Right atrium auricular region (tissue), 2 donors: ENCODE measurements at places on chromosomes 6 and 20. TPM values are rescaled to one million over a fixed set of nuclear protein-coding genes. Genes with fewer than 3 reads are reported as not detected.

GRCh38 chr20:51698252-51698651, 69.9 kb downstream of the ATP9A start:
- no peak overlapping the region for H3K27ac ChIP-seq
- no peaks in the 10 kb centered on the region for H3K4me1 ChIP-seq
- no peak for DNase-seq
- no peak overlapping the region for H3K4me3 ChIP-seq
- H3K36me3 ChIP-seq = peaks cover 7% of the 10 kb centered on the region
- H3K27me3 ChIP-seq = no peaks in the 10 kb centered on the region

DNA sequence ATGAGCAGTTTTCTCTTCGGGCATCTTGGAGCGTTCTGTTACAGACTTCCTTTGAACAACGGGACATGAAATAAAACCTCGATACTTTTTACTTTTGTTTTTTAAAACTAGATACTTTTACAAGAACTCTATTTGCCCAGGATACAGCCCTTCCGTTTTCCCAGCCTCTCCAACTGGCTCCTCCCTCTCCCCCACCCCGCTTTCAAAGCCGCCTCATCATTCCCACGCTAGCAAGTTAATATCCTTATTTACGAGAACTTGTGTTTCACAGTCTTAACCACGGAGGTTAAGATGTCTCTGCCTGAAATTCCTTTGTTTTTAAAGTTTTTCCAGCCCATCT, 241 bp upstream of the CFAP206 start:
- peaks cover 6% of the 10 kb centered on the region for H3K4me1 ChIP-seq
- peak overlapping the region; percentile 84 for H3K27ac ChIP-seq
- H3K4me3 ChIP-seq = peak overlapping the region; percentile 97
- no peak for DNase-seq
- no peaks in the 10 kb centered on the region for H3K36me3 ChIP-seq

DNA sequence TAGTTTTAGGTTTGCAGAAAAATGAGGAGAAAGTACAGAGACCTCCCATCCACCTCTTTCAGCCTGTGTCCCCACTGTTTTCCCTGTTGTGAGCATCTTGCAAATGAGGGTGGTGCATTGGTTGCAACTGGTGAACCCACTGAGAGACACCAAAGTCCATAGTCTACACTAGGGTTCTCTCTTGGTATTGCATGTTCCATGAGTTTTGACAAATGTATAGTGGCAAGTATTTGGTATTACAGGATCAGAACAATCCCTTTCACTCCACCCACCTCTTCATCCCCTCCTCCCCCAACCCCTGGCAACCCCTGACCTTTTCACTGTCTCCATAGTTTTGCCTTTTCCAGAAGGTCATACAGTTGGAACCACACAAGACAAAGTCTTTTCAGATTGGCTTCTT, 20.1 kb downstream of the ZNF831 start:
- H3K27ac ChIP-seq = no peak overlapping the region
- DNase-seq = no peak
- H3K27me3 ChIP-seq = no peaks in the 10 kb centered on the region
- no peak overlapping the region for H3K4me3 ChIP-seq
- no peaks in the 10 kb centered on the region for H3K36me3 ChIP-seq

DNA sequence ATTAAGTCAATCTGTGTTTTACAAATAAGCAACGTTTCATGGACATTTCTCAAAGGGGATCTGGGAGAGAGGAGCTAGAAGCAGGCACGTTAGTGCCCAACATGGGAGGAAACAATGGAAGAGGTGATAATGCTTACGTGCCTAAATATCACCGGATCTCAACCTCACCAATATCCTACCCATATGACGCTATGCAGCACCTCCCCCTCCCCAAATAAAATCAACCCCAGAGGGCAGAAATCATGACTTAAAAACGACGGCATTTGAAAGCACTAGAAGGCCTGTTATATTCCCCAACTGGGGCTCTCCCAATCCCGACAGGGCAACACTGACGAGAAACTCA, 425 bp downstream of the HBS1L start:
- no peak for DNase-seq
- peak overlapping the region; percentile 94 for H3K4me3 ChIP-seq
- peaks cover 9% of the 10 kb centered on the region for H3K36me3 ChIP-seq

GRCh38 chr6:142316791-142317368, 15.1 kb downstream of the ADGRG6 start:
- H3K4me1 ChIP-seq = no peaks in the 10 kb centered on the region
- DNase-seq = no peak
- no peak overlapping the region for H3K27ac ChIP-seq
- H3K4me3 ChIP-seq = no peak overlapping the region
- H3K27me3 ChIP-seq = no peaks in the 10 kb centered on the region

GRCh38 chr6:23533311-23533710, 592.7 kb upstream of the NRSN1 start:
- no peaks in the 10 kb centered on the region for H3K36me3 ChIP-seq
- no peak overlapping the region for H3K4me3 ChIP-seq
- H3K27ac ChIP-seq = no peak overlapping the region
- DNase-seq = no peak

DNA sequence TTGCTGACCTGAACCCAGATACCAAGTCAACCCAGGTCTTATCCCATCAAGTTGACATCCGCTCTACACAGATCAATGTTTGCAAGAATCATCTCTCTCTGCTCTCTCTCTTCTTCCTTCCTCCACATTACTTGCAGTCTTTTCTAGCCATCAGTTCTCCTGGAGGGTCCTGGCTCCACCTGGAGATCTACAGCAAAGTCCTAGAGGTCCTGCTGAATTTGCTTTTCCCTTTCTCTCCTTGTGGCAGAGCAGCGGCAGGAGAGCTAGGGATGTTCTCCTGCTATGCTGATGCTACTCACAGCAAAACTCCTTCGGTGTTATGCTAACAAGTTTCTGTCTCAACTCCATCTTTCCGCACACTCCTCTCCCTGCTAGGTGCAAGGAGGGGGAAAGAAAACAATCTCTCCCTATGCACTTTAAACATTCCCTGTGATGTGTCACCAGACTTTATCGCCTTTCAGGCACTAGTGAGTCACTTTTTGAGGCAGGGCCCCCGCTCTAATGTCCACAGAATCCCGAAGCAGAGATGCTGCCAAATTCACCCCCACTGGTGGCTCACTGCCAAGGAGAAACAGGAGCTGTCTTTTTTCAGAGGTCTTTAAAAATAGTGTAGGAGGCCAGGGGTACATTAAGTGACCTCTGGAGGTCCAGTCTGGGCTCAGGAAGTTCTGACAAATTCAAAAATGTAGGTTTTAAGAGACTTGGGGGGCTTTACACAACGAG, 62.6 kb downstream of the FAM50B start:
- DNase-seq = peak; percentile 85
- no peak overlapping the region for H3K4me3 ChIP-seq
- no peaks in the 10 kb centered on the region for H3K36me3 ChIP-seq
- H3K27me3 ChIP-seq = no peaks in the 10 kb centered on the region
- peak overlapping the region; percentile 87 for H3K27ac ChIP-seq

DNA sequence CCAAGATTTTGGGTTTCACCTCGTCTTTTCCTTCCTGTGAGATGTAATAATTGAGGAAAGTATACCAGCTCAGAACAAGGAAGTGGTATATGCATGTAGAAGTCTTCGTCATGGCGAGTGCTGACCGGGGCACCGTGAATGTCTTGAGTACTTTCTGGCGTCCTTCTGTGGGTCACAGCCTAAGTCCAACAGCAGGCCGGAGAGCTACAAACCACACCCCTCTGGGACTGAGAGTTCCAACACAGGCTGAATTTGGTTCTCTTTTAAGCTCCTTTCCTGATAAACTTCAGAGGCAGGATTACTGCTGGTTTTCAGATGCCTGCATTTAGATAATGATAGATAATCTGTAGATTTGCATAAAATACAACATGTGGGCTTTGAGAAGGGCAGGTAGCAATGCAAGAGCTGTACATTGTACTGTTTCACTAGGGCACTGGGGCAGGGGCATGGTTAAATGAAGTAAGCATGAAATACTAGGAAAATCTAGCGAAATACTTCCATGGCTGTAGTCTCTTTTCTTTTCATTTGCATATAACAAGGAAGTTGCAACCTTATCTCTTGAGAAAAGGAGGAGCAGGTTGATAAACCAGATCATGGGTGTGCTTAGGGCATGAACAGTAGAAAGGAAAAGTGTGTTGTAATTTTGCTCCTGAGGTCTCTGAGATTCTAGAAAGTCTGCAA, at the start of gene ADTRP:
ADTRP (minus strand) TSS at position 156 of the 681 bp plus-strand sequence; CDS start at position 112, 44 bp downstream.
- H3K4me1 ChIP-seq = peaks cover 10% of the 10 kb centered on the region
- no peak within 1 kb of the TSS for H3K4me3 ChIP-seq
- DNase-seq = peak; percentile 75

- no peaks in the 10 kb centered on the region for H3K4me1 ChIP-seq
- peaks cover 84% of the 10 kb centered on the region for H3K27me3 ChIP-seq
- DNase-seq = no peak
- no peak overlapping the region for H3K27ac ChIP-seq
Observed at GRCh38 chr6:137493218-137494038, 766 bp downstream of the OLIG3 start.

DNA sequence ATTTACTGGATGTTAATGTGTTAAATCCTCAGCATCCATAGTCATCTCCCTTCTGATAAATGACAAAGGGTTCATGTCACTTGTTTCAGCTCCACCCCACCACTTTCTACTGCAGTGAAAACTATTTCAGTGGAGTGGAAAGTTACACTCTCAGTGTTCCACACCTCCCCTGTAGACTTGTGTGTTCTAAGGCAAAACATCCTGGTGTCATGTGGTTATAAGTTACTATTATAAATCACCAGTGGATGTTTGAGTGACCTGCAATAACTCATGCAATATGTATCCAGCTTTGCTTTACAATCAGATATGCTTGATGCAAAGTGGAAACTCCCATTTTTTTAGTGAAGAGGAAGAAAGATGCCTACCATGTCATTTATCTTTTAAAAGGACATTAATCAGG, 82.1 kb upstream of the LTV1 start:
- no peak for DNase-seq
- H3K36me3 ChIP-seq = peaks cover 17% of the 10 kb centered on the region
- no peak overlapping the region for H3K27ac ChIP-seq
- no peaks in the 10 kb centered on the region for H3K27me3 ChIP-seq
- H3K4me1 ChIP-seq = no peaks in the 10 kb centered on the region
- no peak overlapping the region for H3K4me3 ChIP-seq

DNA sequence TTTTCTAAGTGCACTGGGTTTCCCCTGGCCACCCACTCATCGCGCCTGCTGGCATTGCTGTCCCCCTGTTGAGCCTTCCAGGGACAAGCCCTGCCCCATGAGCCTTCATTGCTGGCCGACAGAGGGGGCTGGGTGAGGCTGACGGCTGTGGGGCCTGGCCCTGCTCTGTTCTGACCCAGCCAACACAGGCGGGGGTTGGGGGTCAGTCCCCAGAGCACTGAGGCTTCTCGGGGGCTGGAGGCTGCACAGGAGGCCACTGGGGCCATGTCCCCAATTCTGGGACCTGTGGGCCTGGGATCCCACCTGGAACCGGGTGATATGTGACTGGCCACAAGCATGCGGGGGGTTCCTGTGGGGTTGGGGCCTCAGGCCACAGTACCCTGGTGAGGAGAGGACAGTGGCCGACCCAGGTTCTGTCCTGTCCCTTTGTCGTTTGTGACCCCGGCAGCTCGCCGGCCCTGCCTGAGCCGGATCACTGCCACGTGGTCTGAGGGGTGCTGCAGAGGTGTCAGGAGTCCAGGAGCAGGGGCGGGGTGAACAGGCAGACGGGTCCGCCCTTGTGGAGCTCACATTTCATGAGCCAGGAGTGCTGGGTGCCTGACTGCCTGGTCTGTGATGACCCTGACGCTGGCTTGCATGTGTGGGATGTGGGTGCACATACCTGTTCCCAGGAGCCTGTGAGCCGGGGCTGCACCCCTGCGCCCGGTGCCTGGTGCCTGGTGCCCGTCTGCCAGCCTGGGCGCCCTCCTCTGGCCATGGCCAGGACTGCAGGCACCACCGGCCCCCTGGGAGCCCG, 2.1 kb upstream of the COL20A1 start:
- H3K4me3 ChIP-seq = no peak overlapping the region
- H3K27me3 ChIP-seq = peaks cover 7% of the 10 kb centered on the region
- H3K27ac ChIP-seq = no peak overlapping the region
- H3K36me3 ChIP-seq = peaks cover 27% of the 10 kb centered on the region

GRCh38 chr20:49603209-49603627, 35.3 kb upstream of the PTGIS start:
- H3K36me3 ChIP-seq = no peaks in the 10 kb centered on the region
- no peaks in the 10 kb centered on the region for H3K27me3 ChIP-seq
- H3K4me1 ChIP-seq = no peaks in the 10 kb centered on the region

- H3K27ac ChIP-seq = no peak overlapping the region
- no peak overlapping the region for H3K4me3 ChIP-seq
- no peaks in the 10 kb centered on the region for H3K36me3 ChIP-seq
- no peak for DNase-seq
- H3K4me1 ChIP-seq = peaks cover 5% of the 10 kb centered on the region
Observed at GRCh38 chr6:123309130-123309529, 313.1 kb downstream of the CLVS2 start.

DNA sequence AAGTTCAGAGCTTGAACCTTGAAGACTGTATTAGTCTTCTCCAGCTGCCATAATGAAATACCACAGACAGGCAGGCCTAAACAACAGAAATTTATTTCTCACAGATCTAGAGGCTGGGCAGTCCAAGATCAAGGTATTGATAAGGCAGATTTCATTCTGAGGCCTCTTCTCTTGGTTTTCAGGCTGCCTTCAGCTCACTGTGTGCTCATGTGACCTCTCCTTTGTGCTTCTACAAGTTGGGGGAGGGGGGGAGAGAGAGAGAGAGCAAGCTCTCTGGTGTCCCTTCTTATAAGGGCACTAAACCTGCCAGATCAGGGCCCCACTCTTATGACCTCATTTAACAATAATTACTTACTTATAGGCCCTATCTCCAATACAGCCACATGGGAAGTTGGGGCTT, 102.6 kb upstream of the RSPO3 start:
- H3K4me1 ChIP-seq = no peaks in the 10 kb centered on the region
- no peaks in the 10 kb centered on the region for H3K27me3 ChIP-seq
- H3K4me3 ChIP-seq = no peak overlapping the region
- DNase-seq = no peak

GRCh38 chr6:89797317-89797716, 22.3 kb downstream of the MDN1 start:
- H3K36me3 ChIP-seq = peaks cover 15% of the 10 kb centered on the region
- no peak overlapping the region for H3K27ac ChIP-seq
- H3K4me3 ChIP-seq = no peak overlapping the region

Gene C6orf141
- total RNA-seq = 0.75 TPM

- no peaks in the 10 kb centered on the region for H3K27me3 ChIP-seq
Observed at GRCh38 chr6:5752391-5752680, 254.4 kb downstream of the NRN1 start.

GRCh38 chr6:89792881-89793280, 26.7 kb downstream of the MDN1 start:
- H3K4me3 ChIP-seq = no peak overlapping the region
- no peak overlapping the region for H3K27ac ChIP-seq
- peaks cover 28% of the 10 kb centered on the region for H3K36me3 ChIP-seq
- no peaks in the 10 kb centered on the region for H3K27me3 ChIP-seq
- H3K4me1 ChIP-seq = no peaks in the 10 kb centered on the region
- DNase-seq = no peak

Gene C20orf204
- total RNA-seq = 0.35 TPM

Gene IER3
- total RNA-seq = 43.6 TPM
